ENCODE measurements at places on chromosomes 3 and 15.

DNA sequence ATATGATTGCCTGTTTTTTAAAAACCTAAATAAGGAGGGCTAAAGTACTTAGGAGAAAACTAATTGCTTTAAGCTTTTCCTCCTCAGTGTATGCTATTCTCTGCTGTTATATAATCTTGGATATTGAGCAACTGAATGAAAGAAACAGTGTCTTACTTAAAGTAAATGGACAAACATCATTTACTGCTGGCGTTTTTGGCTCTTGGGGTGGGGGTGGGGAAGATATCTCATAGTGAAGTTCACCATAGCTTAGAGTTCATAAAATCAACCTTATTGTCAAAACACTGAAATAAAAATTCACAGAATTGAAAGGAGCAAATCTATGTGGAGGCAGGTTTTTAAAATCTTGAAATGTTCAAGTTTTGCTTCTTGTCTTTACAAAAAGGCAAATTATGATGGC is 256.4 kb upstream of the SOX2 start:
- no peak for DNase-seq

- no peak for DNase-seq
Measured at GRCh38 chr3:52696830-52697631, 8.6 kb downstream of the GLT8D1 start.

GRCh38 chr15:89690276-89691218 is at the start of the genes PEX11A and WDR93:
Gene PEX11A (minus strand): TSS chr15:89690754. CDS start chr15:89690632, 122 bp downstream.
Gene WDR93 (plus strand): TSS chr15:89690811. CDS start chr15:89701747, 10,936 bp downstream.
- DNase-seq, result peak; percentile 38

- no peak for DNase-seq
Measured at GRCh38 chr3:156808025-156808424, 18.1 kb upstream of the LEKR1 start.

- no peak for DNase-seq
Measured at GRCh38 chr3:14536837-14537589, 3.1 kb downstream of the GRIP2 start.

DNA sequence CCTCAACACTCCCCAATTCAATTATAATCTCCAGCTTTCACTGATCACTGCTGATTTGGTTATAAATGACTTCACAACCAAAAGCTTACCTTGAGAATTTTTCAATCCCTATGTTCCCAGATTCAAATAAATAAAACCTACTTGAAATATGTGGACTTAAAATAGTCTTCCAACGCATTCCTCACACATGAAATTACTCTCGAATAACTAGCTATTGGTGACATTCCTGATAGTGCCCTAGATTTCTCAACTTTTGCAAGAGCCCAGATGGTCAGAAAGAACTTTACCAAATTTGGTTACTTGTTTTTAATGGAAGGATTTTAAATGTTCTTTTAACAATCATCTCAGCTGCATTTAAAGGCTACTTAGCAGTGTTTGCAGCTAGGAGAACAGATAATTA is 605.5 kb downstream of the FHIT start:
- DNase-seq, result no peak

- no peak for DNase-seq
Measured at GRCh38 chr3:68458581-68458980, 473.8 kb downstream of the TAFA4 start.

- DNase-seq, result peak; percentile 32
Measured at GRCh38 chr3:172332256-172333041, 115.8 kb downstream of the GHSR start.

DNA sequence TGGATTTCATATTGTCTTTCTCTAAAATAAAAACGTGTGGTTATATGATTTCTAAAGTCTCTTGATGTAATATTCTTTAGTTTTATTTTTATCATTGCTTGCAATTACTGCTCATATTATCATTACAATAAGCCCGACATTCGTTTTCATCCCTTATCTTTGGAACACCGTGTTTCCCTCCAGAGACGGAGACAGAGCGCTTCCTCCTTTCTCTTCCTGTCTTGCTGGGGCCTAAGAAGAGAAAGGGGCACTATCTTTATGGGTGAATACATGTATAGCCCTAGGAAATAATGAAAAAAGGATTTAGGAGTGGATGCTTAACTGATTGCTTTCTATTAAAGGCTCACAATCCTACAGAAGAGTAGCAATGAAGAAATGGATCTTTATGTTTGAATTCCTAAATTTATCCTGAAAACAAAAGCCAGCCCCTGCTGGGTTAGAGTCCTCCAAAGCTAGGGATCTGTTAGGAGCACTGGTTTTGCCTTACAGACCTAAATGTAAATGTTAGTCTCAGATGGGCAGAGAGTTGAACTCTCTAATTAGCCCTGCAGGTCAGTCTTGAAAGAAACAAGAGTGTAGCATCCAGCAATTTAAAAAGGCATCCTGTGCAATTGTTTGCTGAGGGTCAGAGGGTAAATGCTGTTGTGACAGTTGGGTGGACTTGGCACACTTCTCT is 145.1 kb downstream of the TP63 start:
- DNase-seq, result no peak

GRCh38 chr3:5255404-5256344 is 68.2 kb downstream of the EDEM1 start:
- DNase-seq, result no peak

- peak; percentile 26 for DNase-seq
Measured at GRCh38 chr3:72494626-72495025, 353.6 kb downstream of the SHQ1 start.

GRCh38 chr3:100260081-100260684 is 609 bp upstream of the TBC1D23 start:
- DNase-seq, result no peak

- DNase-seq, result no peak
Measured at GRCh38 chr3:56800130-56800831, 1.5 kb downstream of the ARHGEF3 start.

DNA sequence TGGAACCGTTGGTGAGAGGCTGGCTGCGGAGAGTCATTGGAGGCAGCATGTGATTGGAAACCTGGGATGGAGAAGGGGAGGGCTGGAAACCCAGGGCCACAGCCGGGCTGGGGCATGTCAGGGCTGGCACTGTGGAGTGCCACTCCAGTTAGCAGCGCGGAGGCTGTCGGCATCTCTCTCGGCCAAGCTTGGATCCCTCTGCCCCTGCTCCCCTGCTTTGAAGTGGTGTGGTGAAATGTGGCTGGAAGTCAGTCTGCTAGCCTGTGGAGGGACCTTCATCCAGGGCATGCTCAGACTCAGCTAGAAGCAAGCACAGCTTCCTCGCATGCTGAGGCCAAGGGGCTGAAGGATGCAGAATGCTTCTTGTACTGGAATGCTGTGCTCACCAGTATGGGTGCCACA is 13.5 kb downstream of the SLCO3A1 start:
- DNase-seq, result no peak

DNA sequence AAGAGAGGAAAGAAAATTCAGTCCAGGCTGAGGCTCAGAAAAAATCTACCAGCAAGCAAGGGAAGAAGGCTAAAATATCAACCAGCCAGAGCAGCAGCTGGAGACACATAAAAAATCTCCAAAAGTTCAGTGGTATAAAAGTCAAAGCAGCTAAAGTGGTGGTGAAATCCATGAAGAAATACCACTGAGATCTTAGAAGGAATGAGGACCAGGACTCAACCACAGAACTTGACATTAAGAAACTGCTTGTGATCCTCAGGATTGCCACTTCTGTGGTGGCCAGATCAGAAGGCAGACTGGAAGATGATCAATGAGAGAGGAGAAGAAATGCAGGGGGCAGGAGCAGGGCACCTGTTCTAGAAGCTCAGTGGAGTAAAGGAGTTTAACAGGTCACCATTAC is 22.5 kb downstream of the CNTN3 start:
- no peak for DNase-seq

DNA sequence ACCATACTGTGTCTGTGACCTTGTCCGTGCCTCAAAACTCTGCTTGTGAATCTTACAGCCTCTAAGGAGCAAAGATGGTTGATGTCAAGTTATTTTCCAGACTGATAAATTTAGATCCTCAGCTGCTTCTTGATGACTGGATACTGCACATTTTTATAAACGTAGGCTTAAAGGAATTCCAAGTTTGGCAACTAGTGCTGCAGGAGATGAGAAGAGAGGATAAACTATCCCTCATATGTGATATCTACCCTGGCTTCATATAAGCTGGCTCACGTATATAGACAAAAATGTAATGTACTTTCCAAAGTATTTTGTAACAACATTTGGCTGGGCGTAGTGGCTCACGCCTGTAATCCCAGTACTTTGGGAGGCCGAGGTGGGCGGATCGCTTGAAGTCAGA is 89.6 kb downstream of the GMPS start:
- no peak for DNase-seq

GRCh38 chr15:55389264-55389607 is 18.9 kb downstream of the CCPG1 start:
- no peak for DNase-seq

GRCh38 chr3:146536681-146537080 is 7.7 kb downstream of the PLSCR1 start:
- DNase-seq, result no peak

DNA sequence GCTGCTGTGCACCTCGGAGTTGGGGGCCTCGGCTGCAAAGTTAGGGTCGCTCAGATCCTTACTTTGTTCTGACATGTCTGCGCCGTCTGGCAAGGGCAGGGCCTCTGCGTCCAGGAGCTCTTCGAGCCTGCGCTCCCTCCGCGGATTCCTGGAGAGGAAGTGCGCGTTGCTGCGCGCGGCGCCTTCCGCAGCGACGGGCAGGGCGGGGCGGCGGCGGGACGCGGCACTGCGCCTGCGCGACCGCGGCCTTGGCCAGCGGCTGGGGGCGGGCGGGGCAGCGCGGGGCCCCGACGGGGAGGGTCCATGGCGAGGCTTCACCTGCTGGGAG is at the start of gene NDN:
TSS of gene NDN (minus strand) at position 163 of the 328 bp plus-strand sequence. CDS start at position 75, 88 bp downstream.
- no peak for DNase-seq

DNA sequence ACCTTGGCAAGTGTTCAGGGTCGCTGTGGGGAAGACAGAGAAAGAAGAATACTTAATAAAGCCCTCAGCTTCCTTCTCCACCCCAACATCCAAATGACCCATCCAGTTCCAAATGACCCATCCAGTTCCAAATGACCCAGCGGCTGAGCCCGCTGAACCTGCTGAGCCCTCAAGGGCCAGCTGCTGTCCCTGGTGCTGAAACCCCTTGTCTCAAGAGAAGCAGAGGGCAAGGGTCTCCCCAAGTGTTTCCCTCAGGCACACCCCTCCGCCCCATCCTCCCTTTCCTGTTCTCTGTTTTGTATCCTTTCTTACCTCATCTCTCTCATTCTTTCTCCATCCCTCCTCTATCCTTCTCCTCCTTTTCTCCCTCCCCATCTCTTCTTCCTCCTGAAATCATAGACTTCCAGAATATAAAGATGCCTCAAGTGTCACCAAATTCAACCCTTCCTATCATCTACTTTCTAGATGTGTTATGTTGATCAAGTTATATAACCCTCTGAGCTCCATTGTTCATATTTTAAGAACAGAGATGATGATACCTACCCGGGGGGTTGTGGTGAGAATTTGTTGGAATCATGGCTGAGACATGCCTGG is 29.0 kb downstream of the CCDC33 start:
- DNase-seq, result no peak

DNA sequence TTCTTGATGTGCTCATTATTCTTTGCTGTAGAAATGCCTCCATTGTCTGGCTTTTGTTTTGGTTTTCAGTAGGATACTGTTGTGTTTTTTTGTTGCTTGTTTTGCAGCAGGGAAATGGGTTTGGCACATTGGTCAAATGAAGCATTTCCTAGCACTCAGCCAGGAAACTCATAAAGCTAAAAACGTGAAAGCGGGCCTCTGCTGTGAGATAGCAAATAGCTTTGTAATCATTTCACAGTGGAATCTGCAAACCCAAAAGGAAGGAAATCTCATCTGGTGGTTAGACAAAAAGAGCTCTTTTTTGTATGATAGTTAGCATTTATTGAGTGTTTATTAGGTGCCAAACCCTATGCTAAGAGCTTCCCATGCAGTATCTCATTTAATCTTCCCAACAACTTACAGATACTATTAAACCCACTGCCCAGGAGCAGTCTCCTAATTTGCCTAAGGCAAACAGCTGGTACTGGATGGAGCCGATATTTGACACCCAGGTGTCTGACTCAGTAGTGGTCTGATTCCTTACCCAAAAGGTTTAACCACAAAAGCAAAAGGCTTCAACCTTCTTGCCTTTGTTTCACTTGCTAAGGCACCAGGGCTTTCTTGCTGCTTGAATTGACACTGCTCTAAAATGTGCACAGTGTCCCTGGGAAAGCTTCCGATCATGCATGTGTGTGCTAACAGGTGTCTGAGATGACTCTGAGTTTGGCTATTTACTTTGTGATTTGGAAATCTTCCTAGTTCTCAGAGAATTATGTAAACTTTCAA is 527.9 kb upstream of the MDFIC2 start:
- no peak for DNase-seq

DNA sequence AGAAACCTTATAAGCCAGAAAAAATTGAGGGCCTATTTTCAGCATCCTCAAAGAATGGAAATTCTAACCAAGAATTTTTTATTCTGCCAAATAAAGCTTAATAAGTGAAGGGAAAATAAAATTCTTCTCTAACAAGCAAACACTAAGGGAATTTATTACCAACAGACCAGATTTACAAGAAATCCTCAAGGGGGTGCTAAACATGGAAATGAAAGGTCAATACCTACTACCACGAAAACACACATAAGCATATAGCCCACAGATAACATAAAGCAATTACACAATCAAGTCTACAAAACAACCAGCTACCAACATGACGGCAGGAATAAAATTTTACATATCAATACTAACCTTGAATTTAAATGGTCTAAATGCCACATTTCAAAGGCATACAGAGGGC is 883.5 kb downstream of the SI start:
- no peak for DNase-seq

- DNase-seq, result no peak
Measured at GRCh38 chr3:182303169-182303568, 490.1 kb upstream of the ATP11B start.

- no peak for DNase-seq
Measured at GRCh38 chr3:12131351-12132090, 27.2 kb downstream of the TIMP4 start.

DNA sequence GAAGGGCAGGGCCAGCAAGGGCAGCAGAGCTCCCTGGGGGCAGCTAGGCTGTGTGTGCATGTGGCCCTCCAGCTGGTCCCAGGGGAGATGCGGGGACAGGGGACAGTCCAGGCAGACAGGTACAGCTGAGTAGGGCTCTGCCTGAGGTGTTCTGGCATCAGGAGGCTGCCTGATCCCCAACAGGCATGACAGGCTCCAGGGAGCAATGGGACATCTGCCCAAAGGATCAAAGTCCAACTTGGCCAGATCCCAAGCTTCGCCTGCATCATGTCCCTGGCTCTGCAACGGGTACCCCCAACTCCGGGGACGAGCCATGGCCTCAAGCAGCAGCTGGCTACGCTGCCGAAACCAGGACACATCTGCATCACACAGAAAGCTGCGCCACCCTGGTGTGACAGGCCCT is 21.8 kb downstream of the ATRIP start:
- DNase-seq, result no peak

GRCh38 chr3:38026856-38027255 is 2.6 kb downstream of the PLCD1 start:
- DNase-seq, result no peak

GRCh38 chr3:121515313-121515712 is 30.5 kb downstream of the POLQ start:
- DNase-seq, result no peak
